ENCODE measurements at places on chromosomes 1 and 21. TPM values are rescaled to one million over a fixed set of nuclear protein-coding genes. Genes with fewer than 3 reads are reported as not detected.

GRCh38 chr1:11059155-11059967 is 457 bp downstream of the SRM start:
- peak; percentile 52 for DNase-seq
- no peak overlapping the region for H3K27ac ChIP-seq
- H3K4me1 ChIP-seq, result peaks cover 9% of the 10 kb centered on the region
- peaks cover 4% of the 10 kb centered on the region for H3K36me3 ChIP-seq
- peak overlapping the region; percentile 92 for H3K4me3 ChIP-seq
- no peaks in the 10 kb centered on the region for H3K27me3 ChIP-seq

DNA sequence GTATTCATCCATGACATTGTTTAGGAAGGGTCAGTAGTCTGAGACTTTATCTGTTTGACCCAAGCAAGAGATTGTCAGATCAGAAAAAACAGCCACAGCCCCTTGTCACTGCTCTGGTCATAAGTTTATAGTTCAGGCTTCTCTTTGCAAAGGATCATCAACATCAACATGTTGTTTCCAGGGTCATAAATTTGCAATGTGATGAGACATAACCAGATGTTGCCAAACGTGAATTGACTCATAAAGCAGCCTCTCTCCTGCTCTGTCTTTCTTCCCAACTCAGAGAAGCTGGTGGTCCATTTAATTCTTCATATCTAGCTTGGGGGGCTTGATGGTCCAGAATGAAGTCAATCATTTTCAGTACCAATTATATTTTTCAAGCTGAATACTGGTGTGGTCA is 507.2 kb upstream of the PBX1 start:
- peaks cover 12% of the 10 kb centered on the region for H3K4me1 ChIP-seq
- H3K27ac ChIP-seq, result no peak overlapping the region
- H3K27me3 ChIP-seq, result no peaks in the 10 kb centered on the region
- DNase-seq, result no peak

DNA sequence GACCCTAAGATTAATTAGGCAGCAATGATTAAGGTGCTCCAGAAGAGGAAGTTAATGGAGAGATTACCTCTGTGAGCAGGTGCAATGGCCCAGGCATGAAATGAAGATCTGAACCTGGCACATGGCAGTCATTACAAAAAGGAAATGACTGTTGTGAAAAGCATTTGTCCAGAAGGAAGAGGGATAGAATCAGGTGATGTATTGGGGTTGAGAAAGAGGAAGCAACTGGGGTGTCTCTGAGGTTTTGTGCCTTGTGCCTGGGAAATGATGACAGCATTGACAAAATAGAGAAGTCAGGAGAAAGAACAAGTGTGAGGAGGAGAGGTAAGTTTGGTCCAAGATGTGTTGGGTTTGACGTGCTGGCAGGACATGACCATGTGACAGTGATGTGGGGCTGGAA is 5.6 kb downstream of the CRCT1 start:
- peaks cover 21% of the 10 kb centered on the region for H3K27me3 ChIP-seq
- peaks cover 3% of the 10 kb centered on the region for H3K4me1 ChIP-seq
- H3K4me3 ChIP-seq, result no peak overlapping the region
- 0 out of 2 replicates have a peak, but pooled peaks cover 5% of the 10 kb centered on the region for H3K36me3 ChIP-seq
- no peak overlapping the region for H3K27ac ChIP-seq
- DNase-seq, result no peak

DNA sequence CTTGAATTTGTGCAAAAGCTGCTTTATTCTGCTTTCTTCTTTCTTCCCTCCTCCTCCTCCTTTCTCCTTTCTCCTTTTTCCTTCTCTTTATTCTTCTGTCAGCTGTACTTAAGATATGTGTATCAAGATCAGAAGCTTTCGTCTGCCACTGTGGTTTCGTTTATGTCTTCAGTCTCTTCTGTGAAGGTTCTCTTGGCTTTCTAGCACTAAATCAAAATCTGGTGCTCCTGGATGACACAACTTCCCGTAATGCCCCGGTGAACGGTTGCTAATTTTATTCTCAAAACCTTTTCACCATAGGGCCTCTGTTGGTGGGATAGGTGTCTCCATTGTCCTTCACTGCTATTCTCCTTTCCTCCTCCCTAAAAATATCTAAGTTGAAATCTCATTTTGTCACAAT is 5.0 kb downstream of the ATF6 start:
- H3K27me3 ChIP-seq, result no peaks in the 10 kb centered on the region
- no peaks in the 10 kb centered on the region for H3K36me3 ChIP-seq
- H3K4me1 ChIP-seq, result 0 out of 2 replicates have a peak, but pooled peaks cover 4% of the 10 kb centered on the region
- H3K27ac ChIP-seq, result no peak overlapping the region

GRCh38 chr1:248913933-248914332 is 7.9 kb downstream of the PGBD2 start:
- no peaks in the 10 kb centered on the region for H3K27me3 ChIP-seq
- no peak overlapping the region for H3K27ac ChIP-seq
- peaks cover 27% of the 10 kb centered on the region for H3K36me3 ChIP-seq
- no peak for DNase-seq
- no peak overlapping the region for H3K4me3 ChIP-seq

Gene ADGRL2
- total RNA-seq, result 104 TPM

Gene RIPPLY3
- 2.6 TPM for total RNA-seq

All from GM23338 (cell line).